ENCODE measurements at places on chromosomes 11 and 22. TPM values are rescaled to one million over a fixed set of nuclear protein-coding genes. Genes with fewer than 3 reads are reported as not detected.

DNA sequence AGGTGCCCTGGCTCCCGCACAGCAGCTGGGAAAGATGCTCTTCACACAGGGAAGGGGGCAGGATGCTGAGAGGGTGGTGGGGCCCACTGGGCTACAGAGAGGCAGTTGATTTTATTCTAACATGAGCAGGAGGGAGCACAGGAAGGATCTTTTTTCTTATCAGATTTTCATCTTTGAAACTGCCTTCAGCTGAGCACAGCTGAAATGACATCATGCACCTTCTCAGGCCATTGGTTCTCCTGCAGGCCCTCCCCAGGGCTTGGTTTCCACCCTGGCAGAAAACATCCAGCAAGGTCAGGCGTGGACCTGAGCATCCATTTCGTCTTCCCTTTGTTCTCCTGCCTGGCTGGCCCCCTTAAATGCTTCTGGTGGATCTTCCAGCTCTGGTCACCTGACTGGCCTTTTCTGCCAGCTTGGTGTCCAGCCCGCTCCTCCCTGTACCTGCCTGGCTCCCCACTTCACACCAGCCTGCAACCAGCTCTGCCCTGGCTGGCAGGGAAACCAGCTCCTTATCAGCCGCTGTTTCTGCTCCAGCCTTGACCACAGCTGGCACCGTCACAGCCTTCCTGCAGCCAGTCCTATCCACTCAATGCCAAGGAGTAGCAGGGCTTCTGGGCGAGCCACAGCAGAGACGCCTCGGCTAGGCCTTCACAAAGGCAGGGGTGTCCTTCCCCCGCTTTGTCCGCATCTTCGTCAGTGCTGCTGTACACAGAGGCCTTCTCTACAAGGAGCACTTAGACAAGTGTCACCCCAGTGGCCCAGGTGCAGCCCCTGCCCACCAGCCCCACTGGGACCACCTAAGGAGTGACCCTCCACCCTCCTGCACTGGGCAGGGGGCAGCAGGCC, 36.5 kb downstream of the TOM1 start:
- peaks cover 33% of the 10 kb centered on the region for H3K4me1 ChIP-seq
- H3K27me3 ChIP-seq, result no peaks in the 10 kb centered on the region
- peak overlapping the region; percentile 52 for H3K27ac ChIP-seq
- H3K36me3 ChIP-seq, result peaks cover 64% of the 10 kb centered on the region
- H3K4me3 ChIP-seq, result no peak overlapping the region

DNA sequence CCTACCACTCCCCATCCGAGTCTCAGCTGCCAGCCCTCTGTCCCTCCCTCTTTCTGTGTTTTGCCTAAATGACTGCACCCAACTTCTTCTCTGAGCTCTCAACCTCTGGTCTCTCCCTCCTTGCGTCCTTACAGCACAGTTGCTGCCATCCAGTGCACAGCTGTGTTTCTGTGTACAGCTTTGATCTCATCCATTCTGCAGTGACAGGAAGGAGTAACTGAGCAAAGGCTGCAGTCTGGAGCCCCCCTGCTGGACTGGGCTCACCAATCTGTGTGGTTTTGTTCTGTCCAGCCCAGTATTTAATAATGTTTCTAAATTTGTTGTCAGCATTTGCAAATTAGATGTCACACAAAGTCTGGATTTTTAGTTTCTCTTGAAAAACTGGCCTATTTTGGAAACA, 43.8 kb downstream of the PRR5L start:
- H3K27me3 ChIP-seq, result peaks cover 7% of the 10 kb centered on the region
- H3K36me3 ChIP-seq, result no peaks in the 10 kb centered on the region
- H3K4me3 ChIP-seq, result no peak overlapping the region
- H3K4me1 ChIP-seq, result no peaks in the 10 kb centered on the region
- DNase-seq, result no peak

GRCh38 chr11:7528514-7529049, 14.8 kb downstream of the PPFIBP2 start:
- no peak overlapping the region for H3K27ac ChIP-seq
- H3K36me3 ChIP-seq, result no peaks in the 10 kb centered on the region
- no peak overlapping the region for H3K4me3 ChIP-seq

- no peak overlapping the region for H3K27ac ChIP-seq
- peaks cover 36% of the 10 kb centered on the region for H3K4me1 ChIP-seq
- DNase-seq, result no peak
- H3K4me3 ChIP-seq, result no peak overlapping the region
- H3K27me3 ChIP-seq, result no peaks in the 10 kb centered on the region
Observed at GRCh38 chr22:23213581-23214334, 33.4 kb downstream of the BCR start.

DNA sequence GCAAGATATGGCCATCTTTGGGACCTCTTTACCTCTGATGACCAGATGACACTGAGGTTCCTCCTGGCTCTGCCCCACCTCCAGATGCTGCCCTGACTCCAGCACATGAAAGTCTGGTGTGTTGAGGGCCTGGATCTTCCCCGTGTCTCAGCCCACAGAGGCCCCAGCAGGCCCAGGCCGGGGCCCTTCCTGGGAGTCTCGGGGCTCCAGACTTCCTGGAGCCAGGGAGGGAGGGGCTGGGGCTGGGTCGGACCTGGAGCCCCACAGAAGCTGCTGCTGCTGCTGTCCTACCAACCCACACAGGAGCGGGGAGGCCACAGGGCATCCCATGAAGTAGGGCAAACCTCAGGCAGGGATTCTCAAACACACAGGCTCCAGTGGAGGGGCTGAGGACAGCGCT, 32.2 kb upstream of the WNT11 start:
- no peak for DNase-seq
- peaks cover 18% of the 10 kb centered on the region for H3K4me1 ChIP-seq
- no peaks in the 10 kb centered on the region for H3K27me3 ChIP-seq
- no peaks in the 10 kb centered on the region for H3K36me3 ChIP-seq

DNA sequence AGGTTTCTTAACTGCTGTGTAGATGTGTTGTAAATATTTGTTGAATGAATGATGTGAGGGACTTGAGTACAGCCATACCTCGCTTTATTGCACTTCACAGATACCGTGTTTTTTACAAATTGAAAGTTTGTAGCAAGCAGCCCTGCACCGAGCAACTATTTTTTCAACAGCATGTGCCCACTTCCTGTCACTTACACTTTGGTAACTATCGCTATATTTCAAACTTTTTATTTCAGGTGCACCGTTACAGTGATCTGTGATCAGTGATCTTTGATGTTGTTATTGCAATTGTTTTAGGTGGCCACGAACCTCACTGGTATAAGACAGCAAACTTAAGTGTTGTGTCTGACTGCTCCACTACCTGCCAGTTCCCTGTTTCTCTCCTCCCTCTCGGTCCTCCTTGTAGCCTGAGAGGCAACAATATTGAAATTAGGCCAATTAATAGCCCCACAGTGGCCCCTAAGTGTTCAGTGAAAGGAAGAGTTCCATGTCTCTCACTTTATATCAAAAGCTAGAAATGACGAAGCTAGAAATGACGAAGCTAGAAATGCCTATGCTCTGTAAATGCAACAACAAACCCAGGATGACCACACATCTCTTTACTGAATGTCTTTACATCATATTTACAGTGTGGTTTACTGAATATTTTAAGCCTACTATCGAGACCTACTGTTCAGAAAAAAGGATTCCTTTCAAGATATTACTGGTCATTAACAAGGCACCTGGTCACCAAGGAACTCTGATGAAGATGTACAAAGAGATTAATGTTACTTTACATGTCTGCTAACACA, 1.0 kb downstream of the SFI1 start:
- peaks cover 57% of the 10 kb centered on the region for H3K4me1 ChIP-seq
- peak; percentile 85 for DNase-seq
- H3K4me3 ChIP-seq, result peak overlapping the region; percentile 92
- H3K36me3 ChIP-seq, result peaks cover 6% of the 10 kb centered on the region
- no peaks in the 10 kb centered on the region for H3K27me3 ChIP-seq

DNA sequence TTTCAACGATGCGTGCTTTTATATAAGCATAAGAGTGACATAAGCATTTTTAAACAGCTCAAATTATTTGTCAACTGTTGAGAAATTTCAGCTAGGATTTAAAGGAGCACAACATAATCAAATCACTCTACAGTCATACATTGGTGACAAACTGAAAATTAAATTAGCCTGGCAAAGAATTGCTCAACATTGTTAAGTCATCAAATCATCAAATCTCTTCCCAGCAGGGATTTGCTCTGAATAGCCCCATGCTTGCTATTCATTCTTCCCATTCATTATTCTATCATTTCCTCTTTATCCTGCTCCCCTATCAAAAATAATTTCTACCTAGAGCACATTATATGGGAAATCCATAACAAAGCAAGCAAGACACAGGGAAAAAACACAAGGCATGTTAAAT, 198.7 kb upstream of the LUZP2 start:
- no peaks in the 10 kb centered on the region for H3K27me3 ChIP-seq
- H3K4me1 ChIP-seq, result no peaks in the 10 kb centered on the region
- H3K36me3 ChIP-seq, result no peaks in the 10 kb centered on the region
- DNase-seq, result no peak

DNA sequence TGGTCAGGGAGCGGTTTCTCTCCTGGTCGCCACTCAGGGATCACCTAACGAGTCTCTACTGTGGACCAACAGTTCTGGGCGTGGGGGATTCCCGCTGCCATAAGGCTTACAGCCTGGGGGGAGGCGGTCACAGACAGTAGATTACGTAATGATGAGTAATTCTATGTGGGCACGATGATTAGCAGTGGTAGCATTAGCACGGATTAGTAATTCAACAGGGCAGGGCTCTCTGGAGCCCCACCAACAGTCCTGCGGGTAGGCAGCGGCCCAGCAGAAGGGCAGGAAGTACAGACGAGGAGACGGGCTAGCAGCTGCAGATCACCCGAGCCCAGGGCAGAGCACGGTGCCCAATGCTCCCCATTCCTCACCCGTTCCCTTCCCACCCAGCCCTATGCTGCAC, 3.6 kb downstream of the SHISAL1 start:
- H3K4me3 ChIP-seq, result no peak overlapping the region
- H3K4me1 ChIP-seq, result no peaks in the 10 kb centered on the region
- H3K27me3 ChIP-seq, result no peaks in the 10 kb centered on the region

DNA sequence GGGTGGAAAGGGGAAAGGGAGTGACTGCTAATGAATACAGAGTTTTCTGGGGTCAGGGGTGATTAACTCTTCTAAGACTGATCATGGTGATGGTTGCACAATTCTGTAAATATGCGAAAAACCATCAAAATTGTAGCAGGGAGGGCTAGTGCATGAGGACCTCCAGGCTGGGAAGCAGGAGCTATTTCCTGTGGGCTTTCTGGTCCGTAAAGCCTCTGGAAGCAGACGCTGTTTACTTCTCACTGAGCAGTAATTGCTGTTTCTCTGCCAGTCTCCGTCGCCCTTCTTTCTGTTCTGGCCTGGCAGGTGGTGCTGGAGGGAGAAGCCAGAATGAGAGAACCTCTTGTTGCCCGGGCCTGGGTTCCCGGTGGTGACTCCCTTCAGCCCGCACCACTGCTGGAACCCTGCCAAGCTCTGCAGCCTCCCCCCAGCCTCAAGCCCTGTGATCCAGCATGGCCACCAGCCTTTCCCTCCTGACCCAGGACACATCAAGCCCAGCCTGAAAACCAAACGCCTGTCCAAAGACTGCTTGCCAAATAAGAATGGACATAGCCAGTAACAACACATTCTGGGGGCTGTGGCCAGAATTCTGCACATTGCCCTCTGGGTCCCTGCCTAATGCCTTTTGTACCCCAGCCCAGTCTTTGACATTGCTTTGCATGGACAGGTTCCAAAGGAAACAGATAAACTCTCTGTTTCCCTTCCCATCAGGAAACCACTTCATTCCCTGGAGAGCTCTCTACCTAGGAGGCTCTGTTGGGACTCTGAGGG, 201.0 kb upstream of the NAV2 start:
- H3K27ac ChIP-seq, result no peak overlapping the region
- no peak for DNase-seq
- no peaks in the 10 kb centered on the region for H3K4me1 ChIP-seq
- peaks cover 3% of the 10 kb centered on the region for H3K27me3 ChIP-seq
- H3K36me3 ChIP-seq, result no peaks in the 10 kb centered on the region
- no peak overlapping the region for H3K4me3 ChIP-seq

GRCh38 chr11:113148652-113149051, 165.7 kb upstream of the TTC12 start:
- no peak for DNase-seq
- no peaks in the 10 kb centered on the region for H3K4me1 ChIP-seq
- no peak overlapping the region for H3K4me3 ChIP-seq
- H3K27me3 ChIP-seq, result no peaks in the 10 kb centered on the region

DNA sequence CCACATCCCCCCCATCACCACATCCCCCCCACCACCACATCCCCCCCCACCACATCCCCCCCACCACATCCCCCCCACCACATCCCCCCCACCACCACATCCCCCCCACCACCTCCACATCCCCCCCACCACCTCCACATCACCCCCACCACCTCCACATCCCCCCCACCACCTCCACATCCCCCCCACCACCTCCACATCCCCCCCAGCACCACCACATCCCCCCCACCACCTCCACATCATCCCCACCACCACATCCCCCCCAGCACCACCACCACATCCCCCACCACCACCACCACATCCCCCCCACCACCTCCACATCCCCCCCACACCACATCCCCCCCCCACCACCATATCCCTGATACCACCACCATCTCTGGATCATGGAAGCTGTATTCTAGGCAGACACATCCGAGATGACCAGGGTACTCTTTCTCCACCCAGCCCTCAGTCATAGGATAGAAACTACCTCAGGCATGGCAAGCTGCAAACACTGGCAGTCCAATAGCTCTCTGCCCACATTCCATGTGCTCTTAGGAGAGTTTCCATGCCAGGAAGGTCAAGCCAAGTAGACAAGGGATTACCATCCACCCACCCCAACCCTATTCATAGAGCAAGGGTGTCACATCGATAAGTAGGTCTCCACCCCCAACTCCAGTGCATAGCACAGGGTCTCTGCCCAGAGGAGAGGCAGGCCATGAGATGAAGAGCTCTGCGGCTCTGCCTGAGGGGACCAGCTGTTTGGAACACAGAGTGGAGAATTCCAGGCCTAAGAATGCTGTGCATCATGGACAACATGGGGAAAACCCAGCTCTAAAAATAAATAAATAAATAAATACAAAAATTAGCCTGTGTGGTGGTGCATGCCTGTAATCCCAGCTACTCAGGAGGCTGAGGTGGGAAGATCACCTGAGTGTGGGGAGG, 33.0 kb upstream of the TEAD1 start:
- DNase-seq, result no peak
- no peaks in the 10 kb centered on the region for H3K27me3 ChIP-seq

- H3K4me3 ChIP-seq, result no peak within 1 kb of the TSS
- no peaks in the 10 kb centered on the region for H3K36me3 ChIP-seq
- H3K27ac ChIP-seq, result no peak within 1 kb of the TSS
- peaks cover 3% of the 10 kb centered on the region for H3K27me3 ChIP-seq
- peaks cover 9% of the 10 kb centered on the region for H3K4me1 ChIP-seq
Observed at GRCh38 chr22:45284705-45285262, at the start of gene UPK3A. Gene UPK3A (plus strand): TSS chr22:45284949. CDS start chr22:45285014, 65 bp downstream.

DNA sequence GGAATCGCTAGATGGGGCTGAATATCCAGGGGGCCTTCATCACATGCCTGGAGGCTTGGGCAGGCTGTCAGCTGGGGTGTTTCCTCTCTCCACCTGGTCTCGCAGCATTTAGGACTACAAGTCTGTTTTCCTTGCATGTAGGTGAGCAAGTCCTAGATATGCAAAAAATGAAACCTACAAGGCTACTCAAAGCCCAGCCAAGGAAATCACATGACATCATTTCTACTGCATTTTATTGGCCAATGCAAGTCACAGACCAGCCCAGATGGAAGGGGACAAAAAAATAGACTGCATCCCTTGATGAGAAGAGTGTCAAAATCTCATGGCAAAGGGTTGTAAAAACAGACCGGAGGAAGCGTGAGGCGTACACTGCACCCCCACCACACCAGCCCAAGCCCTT, 9.6 kb upstream of the APOBEC3B start:
- H3K4me3 ChIP-seq, result no peak overlapping the region
- no peak for DNase-seq
- H3K36me3 ChIP-seq, result no peaks in the 10 kb centered on the region
- H3K27ac ChIP-seq, result no peak overlapping the region
- H3K27me3 ChIP-seq, result no peaks in the 10 kb centered on the region

The CHRM4 gene
- total RNA-seq, result 2.8 TPM

The TRIM6 gene
- not detected for total RNA-seq

The RELA gene
- 295 TPM for total RNA-seq

The MPEG1 gene
- 0.07 TPM for total RNA-seq

The P2RY2 gene
- not detected for total RNA-seq

The CECR2 gene
- total RNA-seq, result not detected

The CRYBA4 gene
- not detected for total RNA-seq

The PANX3 gene
- not detected for total RNA-seq
